ENCODE measurements at places on chromosomes 7 and 10.

- no peak for DNase-seq
Measured at GRCh38 chr10:6301488-6302075, 98.8 kb downstream of the PFKFB3 start.

DNA sequence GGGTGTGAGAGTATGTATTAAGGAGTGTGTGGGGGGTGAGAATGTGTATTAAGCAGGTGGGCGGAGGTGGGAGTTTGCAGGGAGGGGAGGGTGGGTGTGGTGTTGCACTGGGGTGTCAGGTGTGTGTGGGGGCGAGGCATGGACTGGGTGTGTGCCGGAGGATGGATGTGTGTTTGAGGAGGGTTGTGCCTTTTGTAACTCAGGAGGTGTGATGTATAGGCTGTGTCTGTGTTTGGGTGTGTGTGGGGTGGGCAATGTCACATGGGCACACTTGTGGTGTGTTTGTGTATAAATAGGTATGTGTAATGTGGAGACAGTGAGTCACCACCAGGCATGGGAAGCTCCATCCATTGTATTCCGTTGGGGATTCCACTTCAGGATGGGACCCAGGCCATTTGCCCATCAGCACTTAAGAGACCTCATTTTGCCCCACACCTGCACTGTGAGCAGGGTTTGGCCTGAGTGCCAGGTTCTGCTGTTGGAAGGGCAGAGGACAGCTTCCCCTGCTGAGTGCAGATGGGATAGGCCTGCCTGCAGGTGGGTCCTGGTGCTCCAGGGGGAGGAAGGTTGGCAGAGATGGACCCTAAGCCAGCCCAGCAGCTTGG is 5.8 kb downstream of the UNC5B start:
- no peak for DNase-seq

DNA sequence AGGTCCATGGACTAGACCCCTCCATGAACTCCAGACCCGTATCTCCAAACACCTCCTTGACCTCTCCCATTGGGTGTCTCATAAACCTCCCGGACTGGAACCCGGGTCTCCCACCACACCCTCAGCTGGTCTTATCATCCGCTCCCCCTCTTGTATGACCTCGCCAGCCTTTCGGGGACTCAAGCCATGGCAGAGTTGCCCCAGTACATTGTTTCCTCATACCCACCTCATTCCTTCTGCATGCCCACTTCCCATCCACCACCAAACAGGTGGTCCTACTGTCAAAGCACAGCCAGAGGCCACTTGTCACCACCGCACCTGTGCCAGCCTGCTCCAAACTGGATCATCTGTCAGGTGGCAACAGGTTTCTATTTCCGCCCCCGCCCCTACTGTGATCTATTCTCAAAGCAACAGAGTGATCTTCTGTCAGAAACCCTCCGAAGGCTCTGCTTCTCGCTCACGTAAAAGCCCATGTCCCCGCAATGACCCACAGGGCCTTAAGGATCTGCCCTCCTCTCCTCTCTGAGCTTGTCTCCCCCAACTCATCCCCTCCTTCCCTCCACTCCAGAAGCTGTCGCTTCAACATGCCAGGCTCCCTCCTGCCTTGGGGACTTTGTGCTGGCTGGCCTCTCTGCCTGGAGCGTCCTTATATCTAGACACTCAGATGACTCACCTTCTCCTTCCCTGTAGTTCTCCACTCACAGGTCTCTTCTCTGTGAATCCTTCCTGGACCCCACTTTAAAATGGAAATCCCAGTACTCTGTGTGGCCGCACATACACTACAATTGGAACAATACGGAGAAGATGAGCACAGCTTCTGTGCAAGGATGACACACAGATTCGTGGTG is 22.8 kb upstream of the PRKAG2 start:
- no peak for DNase-seq

DNA sequence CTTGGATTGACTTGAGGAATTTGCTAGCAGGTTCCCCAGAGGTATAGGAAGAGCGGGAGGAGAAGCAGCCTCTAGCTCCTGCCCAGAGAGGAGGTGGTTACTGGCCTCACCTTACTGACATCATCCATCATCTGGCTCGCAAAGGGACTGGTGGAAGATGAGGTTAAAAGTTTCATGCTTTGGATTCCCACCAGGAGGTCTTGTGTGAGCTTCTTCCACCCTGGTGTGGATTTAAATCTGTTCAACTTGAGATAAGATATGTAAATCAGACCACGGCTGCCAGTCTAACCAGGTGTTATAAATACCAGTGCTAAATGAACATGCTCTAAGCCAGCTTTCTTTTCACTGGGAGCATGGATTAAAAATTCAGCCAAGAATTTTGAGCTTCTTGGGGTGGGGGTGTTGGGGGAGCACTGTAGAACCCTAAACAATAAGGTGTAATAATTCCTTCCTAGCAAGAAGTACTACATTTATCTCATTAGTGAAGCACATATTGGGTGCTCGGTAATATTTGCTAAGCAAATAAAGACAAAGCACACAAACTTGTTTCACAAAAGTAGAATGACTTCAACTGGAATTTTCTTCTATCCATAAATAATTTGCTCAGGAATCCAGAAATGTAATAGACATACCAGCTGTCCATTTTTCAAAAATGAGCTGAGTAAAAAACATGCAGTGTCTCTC is 7.8 kb downstream of the PROSER2 start:
- no peak for DNase-seq

DNA sequence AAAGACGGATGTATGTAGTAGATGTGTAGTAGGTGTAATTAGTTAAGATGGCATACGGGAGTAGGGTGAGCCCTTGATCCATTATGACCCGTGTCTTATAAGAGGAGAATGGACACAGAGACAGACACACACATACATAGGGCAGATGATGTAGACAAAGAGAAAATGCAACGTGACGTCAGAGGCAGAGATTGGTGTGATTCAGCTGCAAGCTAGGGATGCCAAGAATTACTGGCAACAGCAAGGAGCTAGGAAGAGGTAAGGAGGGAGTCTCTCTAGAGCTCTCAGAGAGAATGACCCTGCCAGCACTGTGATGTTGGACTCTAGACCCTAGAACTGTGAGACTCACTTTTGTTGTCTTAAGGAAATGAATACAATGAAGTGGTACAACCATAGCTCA is 247.0 kb upstream of the HABP2 start:
- DNase-seq = no peak

DNA sequence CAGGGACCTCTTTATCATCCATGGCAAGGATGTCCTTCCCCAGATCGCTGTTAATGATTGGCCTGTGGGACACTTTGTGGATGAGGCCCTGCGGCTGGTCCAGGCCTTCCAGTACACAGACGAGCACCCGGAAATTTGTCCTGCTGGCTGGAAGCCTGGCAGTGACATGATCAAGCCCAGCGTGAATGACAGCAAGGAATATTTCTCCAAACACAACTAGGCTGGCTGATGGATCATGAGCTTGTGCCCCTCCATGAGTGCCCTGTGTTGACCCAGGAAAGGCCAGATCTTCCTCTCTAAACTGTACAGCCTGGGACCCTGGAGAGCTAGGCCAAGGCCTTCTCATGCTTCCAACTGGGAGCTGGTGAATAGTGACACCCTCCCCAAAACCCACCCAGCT is 124.1 kb downstream of the CUL2 start:
- no peak for DNase-seq

DNA sequence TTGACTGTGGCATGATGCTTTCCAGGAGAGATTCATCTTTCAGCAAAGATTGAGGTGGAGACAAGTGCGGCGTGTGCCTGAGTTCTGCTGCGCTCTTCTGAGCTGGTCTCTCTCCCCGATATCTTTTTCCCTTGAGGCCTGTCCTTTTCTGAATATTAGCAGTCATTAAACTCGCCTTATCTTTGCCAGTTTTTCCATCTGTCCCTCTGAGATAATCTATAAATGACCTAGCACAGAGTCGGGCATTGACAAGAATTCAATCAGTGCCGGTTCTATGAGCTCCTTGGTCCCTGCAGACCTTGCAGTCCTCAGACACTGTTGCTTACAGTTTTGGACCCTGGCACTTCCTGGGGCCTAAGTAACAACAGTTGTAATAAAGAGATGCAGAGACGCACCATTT is 89.7 kb upstream of the IKZF1 start:
- no peak for DNase-seq

DNA sequence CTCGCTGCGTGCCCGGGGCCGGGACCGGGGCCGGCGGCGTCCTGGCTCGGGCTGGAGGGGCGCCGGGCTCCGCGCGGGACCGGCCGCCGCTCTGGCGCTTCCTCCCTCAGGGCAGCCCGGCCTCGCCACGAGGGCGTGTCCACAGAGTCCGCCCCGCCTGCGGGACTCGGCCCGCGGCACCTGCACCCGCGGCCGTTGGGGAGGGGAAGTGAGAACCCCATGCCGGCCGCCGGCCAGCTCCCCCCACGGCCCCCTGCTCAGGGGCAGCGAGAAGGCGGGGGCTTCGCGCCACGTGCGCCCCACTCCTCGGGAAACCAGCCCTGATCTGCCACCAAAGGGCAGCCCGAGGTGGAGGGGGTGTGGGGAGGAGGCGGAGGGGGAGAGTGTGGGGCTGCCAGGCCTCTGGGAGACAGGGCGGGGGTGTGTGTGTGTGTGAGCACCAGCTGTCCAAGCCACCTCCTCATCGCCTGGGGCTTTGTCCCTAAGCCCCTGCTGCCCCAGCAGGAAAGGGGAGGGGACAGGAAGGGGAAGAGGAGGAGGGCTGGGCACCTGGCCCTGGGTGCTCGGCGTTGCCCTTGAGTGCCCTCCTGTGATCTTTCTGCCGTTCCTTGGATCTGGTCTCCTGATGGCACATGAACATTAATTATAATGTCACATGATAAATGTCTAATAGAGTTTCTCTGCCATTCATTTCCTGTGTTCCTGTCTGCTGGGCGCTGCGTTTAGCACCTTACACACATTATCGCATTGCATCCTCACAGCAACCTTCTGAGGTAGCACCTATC is at the start of gene PIK3AP1:
PIK3AP1 (minus strand) TSS at position 93 of the 785 bp plus-strand sequence. CDS start 120 bp downstream, outside the sequence.
- DNase-seq = peak; percentile 3

GRCh38 chr7:16791905-16792698 is 12.7 kb downstream of the AGR2 start:
- DNase-seq = no peak

- DNase-seq = no peak
Measured at GRCh38 chr10:53699684-53700083, 927.1 kb upstream of the MBL2 start.

DNA sequence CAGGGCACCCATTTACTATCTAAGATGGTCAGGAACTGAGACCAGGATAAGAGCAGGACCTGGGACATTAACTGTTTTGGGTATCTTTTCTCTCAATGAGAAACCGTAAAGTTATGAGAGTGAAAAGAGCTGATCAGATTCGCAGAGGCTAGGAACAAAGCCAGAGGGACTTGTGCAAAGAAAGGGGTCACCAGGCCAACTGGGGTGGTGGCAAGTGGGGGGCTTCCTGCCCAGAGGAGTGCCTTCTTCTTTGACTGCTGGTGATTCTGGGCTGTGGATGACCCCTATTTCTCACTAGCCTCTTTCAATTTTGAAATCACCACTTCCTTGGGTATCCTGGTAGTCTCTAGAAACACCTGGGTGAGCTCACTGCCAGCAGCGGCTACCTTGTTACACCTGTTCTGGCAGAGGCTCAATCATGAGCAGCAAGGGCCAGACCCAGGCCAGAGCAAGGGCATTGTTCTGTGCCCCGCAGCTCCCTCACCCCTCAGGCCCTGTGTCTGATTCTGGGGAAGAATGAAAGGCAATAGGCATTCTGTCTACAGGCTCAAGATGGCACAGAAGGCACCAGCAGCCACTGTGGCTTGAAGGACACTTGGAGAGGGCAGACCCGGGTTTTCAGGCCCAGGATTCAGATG is 999 bp downstream of the SFTPD start:
- no peak for DNase-seq

- no peak for DNase-seq
Measured at GRCh38 chr10:70293169-70293843, 9.5 kb upstream of the NPFFR1 start.

DNA sequence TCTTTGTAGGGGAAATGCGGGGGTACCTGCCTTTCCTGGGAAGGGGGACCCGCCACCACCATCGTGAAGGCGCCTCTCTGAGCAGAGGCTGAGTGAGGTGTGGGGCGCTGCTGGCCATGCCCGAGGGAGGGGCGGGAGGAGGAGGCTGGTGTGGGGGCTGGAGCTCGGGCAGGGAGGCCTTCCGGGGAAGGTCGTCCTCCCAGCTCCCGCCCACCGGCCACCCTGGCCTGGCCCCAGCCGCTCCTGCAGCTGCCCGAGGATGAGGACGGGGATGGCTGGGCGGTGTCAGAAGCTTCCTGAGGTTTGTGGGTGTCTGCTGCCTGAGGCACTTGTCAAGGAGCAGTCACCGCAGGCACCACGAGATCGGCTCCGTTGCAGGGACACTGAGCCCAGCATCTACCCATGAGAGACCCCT is 11.4 kb downstream of the PWWP2B start:
- no peak for DNase-seq

GRCh38 chr7:151413241-151413640 is 3.4 kb upstream of the WDR86 start:
- no peak for DNase-seq

DNA sequence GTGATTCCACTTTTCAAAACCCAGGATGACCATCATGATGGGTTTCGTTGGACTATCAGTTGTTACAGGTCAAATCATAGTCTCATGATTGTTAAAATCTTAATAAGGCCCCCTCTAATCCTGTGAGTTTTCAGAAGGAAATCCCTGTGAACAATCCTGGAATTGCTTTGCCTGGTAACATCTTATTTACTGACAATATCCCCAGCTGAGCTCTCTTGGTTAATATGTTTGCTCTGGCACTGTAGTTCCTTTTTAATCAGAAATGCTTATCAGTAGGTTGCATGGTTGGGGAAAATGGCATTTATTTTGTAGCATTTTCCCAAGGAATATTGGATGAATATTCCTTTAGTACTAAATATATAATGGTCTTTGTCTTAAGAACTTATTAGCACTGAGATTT is 163.9 kb downstream of the TCF7L2 start:
- DNase-seq = no peak

- no peak for DNase-seq
Measured at GRCh38 chr7:33769930-33770329, 135.4 kb upstream of the BMPER start.

DNA sequence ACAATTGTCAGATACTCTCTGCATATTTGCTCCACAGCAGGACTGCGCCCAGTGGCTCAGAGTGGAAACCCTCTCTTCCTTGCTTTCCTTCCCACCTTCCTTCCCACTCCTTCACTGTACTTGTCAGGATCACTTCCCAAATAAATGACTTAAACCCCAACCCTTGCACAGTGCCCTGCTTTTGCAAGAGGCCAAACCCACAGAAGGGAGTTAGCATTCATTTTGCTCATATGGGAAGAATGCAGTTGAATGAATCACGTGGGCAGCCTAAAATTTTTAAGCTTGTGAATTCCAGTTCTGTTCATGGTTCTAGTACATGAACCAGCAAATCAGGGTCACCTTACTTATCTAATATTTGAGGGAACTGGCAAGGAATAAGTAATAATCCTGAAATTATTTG is 47.7 kb upstream of the SFMBT2 start:
- no peak for DNase-seq

- no peak for DNase-seq
Measured at GRCh38 chr10:127278001-127278400, 81.6 kb upstream of the INSYN2A start.

DNA sequence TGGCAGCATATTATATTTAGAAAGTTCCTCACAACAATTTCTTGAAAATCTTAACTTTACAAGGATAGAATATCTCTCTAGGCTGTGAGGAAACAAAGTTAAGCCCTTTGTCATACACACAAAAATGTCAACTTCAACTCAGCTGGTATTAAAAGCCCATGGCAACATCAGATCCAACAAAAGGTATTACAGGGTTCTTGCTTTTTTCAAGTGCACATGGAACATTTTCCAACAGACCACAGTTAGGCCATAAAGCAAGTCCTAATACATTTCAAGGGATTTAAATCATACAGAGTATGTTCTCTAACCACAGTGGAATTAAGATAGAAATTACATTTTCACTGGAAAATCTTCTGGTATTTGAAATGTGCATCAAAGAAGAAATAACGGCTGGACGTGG is 71.9 kb upstream of the OIT3 start:
- DNase-seq = no peak

Measured in stimulated activated CD4-positive, alpha-beta T cell treated with anti-CD3 and anti-CD28 coated beads, Interleukin-1b, Interleukin-23, amount 100 ng/mL, for 1 hour (primary cell).